KBM-7 (cell line): ENCODE measurements at places on chromosomes 6 and 20.

DNA sequence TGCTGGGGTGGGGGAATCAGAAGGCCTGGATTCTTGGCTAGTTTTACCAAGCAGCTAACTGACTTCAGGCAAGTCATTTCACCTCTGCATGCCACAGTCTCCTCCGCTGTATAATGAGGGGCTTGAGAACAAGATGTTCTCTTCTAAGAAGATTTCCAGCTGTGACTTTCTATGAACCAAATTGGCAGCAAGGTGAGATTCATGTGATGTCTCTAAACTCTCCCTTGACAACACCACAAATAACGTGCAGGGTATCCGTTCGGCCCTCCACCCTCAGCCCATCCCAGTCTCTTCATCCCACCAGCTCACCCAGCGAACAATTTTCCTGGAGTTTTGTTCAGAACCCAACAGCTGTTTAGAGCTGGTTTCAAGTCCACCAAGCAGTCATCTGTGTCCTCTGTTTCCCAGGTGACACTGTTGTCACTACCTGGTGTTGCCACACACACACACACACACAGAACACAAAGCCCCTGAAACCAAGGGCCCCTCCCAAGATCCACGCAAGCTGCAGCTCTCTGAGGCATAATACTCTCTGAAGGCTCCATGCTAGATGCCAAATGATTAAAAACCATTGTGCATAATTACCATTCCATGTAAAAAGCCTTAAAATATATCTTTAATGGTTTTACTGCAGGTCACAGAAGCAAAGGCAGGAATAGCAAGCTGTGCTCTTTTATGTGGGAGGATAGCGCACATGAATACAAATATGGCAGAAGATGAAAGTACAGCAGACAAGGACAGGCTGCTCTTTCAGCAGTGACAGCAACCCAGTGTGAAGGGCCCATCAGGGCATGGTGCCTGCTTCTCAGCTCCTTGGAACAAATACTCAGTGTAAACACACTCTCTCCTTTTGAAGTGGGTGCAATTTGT lies 48.2 kb downstream of the ARHGAP18 start:
- DNase-seq, result no peak

- DNase-seq, result no peak
Observed at GRCh38 chr6:140874066-140874465, 1258.7 kb upstream of the GJE1 start.

DNA sequence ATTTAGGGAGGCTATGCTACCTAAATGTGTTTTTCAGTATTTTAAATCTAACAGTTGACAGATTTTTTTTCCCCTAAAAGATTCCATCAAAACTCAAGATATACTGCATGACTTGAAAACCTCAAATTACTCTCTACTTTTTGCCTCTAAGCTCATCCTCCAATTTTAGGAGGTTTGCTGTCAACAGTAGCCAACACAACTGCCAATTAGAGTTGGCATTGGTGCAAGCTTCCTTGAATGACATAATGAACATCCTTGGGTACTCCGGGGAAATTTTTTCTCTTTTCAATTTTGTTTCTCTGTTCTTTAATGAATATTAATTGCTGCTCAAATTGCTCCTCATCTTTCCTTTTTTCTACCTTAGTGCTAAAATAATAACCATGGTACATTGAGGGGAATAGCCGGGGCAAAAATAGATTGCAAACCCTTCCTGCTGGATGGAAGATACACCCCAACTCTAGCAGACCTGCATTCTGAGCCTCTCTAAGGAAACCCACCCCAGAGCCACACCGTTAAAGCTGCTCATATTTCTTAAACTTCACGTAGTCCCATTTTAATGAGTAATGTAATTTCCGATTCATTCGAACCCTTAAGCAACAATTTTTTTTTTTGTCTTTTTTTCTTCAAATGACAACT lies 34.3 kb downstream of the SLC22A23 start:
- no peak for DNase-seq

DNA sequence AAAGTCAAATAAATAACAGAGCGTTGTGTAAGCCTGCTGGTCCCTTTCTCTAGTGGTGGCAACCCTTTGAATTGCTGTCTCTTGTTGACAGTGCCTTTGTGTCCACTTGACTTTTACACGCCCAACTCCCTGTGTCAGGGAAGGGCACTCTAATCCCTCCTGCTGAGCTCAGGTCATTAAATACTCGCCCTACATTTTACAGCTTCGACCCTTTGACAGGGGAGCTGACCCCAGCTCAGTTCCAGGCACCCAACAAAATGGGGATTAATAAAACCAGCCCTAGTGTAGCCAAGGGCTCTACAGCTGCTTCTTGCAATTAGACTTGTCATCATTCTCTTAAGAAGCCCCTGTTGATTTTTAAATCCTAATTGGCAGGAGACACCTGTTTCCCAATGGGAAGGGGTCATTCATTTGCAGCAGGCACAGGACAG lies 308.2 kb downstream of the EYA4 start:
- DNase-seq, result no peak

- DNase-seq, result peak; percentile 84
Observed at GRCh38 chr20:46117704-46118467, at the start of gene CD40. TSS of gene CD40 (plus strand) at chr20:46118314. CDS start at chr20:46118344, 30 bp downstream.

GRCh38 chr6:43728586-43728985 lies 41.0 kb upstream of the MRPS18A start:
- no peak for DNase-seq
